Skin of body (tissue), 3 donors: ENCODE measurements at places on chromosomes 3 and 15.

DNA sequence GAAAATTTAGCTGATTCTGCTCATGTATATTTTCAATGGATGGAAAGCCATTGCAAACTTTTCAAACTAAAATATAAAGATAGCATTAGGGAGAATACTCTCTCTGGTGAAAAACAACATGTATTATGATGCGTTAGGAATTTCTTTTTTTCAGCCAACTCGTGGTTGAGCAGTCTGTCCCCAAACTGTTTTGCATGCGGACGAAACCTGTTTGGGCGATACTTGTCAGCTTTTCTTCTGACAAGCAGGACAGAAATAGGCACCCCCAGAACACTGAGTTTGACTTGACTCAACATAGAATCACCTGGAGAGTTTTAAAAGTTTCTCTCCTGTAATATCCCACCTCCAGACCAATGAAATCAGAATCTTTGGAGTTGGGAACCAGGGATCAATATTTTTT lies 417.5 kb upstream of the TPRG1 start:
- DNase-seq, result no peak

DNA sequence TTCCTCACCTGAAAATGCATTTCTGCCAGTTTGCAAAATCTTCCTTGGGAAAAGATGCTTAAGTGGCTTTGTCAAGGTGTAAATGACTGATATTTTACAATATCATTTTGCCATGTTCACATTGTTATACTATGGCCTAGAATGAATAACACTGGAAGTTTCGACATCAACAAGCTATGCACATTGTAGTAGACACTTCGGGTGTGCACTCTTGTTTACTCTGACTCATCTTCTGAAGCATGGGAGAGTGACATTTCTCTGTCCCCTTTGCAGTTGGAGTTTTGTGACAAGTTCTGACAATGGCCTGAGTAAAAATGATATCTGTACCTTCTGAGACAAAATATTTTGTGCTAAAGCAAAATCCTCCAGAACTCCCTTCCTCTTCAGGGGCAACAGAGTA lies 567.0 kb upstream of the RGMA start:
- no peak for DNase-seq

DNA sequence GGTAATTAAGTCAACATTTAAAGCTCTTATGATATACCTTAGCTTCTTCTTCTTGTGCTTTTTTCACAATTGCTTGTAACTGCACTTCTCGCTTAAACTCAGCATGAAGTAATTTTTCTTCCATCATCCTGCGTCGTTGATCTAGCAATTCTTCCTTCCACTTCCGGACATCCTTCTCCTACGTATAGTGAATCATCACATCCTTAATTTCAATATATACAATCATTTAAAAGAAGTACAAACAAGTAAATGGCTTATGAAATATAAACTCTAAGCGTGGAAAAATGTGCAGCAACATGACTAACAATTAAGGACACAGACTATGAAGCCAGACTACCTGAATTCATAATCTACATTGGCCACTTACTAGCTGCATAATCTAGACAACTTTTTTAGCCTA lies 151.4 kb downstream of the SCAPER start:
- no peak for DNase-seq

DNA sequence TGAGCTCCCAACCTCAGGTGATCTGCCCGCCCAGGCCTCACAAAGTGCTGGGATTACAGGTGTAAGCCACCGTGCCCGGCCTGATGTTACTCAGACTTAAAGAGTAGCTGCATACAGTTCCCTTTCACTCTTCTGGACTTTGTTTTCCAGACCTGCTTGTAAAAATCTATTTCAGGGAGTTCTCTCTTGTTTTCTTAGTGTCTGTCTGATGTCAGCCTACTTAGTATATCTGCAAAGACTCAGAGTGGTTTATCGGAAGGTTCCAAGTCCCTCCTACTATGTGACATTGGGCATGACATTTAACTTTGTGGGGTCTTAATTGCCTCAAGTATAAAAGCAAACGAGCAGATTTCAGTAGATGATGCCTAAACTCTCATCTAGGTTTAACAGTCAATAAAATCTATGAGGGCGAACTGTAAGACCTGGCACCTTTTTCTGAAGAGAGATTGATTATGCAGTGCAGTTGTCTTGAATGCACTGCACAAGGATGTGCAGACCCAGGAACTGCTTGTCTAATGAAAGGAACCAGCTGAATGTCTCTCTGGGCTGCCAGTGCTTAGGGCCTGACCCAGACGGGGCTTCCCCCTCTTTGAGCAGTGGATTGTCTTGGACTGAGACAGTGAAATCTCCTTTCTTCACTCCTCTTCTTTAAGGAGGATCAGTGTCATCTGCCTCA lies 301.4 kb downstream of the PTPRG start:
- DNase-seq, result no peak

DNA sequence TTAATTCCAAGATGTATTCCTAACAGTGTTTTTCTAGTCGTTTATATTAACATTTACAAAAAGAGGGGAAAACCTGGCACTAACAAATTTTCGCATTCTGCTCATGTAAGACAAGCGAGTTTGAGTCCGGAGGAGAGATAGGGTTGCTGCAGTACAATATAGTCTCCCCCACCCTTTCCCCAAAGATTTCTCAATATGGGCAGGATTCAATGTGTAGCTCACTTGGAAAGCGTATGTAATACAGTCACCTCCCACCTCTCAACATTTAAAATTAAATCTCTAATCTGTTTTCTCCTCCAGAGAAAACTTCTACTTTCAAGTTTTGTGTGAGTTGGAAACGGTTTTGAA lies 57.9 kb downstream of the CMSS1 start:
- peak; percentile 84 for DNase-seq

- DNase-seq, result peak; percentile 26
Measured at GRCh38 chr3:172154768-172155664, 115.6 kb downstream of the FNDC3B start.

GRCh38 chr3:113153499-113154107 lies 57.8 kb upstream of the BOC start:
- no peak for DNase-seq

DNA sequence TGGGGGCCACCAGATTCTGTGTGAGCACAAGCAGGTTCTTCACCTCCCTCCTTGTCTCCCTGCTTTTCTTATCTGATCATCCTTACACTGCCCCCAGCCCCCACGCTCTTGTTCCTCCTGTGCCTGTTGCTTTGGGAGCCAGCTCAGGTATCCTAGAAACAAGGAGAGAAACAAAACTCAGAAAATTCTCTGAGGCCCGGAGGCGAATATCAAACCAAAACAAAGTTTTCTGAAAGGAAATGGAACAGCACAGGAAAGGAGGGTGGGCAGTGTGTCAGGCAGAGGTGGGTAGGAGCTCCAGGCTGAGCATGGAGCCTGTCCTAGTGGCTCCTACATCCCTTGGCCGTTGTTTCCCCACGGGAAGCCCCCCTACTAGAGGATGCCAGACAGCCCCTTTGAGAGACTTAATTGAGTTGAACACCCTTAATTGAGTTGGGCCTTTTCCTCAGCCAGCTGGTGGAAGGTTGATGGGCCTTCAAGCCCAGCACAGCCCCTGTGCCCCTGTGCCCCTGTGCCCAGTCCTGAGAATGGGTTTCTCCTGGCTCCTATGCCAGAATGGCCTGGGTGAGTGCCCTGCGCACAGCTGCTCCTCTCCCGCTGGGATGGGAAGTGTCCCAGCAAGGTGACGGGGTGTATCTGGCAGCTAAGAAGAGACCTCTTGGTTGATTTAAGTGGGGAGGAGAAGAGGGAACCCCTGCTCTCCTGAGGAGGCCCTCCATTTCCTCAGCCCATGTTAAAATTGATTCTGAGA lies 22.8 kb upstream of the JMJD7 start:
- DNase-seq, result no peak

DNA sequence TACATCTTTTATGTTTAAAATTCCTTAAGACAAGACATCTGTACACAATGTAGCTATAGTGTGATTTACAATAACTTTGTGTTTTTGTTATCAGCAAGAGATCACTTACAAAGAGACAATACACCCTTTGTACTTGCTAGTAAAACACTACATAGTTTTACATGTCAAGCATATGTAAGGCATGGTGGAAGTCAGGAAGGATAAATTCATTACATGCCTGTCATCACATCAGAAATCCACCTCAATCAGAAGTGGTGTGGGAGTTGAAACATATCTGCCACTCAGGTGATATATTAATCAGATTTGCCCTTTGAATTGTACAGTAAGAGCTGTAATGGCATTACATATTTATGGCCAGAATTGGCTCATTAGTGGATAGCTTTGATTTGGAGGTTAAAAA lies 95.5 kb downstream of the MBNL1 start:
- no peak for DNase-seq

DNA sequence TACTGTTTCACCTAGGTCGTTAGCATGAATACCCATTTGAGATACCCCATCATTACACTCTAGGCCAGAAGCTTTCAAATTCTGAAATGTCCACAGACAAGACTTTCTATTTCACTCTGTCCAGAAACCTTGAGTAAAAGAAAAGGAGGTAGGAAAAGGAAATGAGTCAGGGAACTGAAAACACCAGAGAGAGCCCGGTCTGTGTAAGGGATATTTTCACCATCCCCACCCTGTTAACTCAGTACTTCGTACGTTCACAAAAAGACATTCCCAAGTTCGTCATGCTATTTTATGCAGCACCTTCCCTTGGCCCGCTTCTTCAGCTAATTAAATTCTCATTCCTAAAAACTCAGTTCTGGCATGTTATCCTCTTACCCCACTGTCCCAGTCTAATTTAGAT lies 89.4 kb upstream of the SOX2 start:
- DNase-seq, result no peak

GRCh38 chr3:53164911-53165310 lies 3.9 kb downstream of the PRKCD start:
- no peak for DNase-seq

- no peak for DNase-seq
Measured at GRCh38 chr15:40439960-40440742, 602 bp upstream of the BAHD1 start.

DNA sequence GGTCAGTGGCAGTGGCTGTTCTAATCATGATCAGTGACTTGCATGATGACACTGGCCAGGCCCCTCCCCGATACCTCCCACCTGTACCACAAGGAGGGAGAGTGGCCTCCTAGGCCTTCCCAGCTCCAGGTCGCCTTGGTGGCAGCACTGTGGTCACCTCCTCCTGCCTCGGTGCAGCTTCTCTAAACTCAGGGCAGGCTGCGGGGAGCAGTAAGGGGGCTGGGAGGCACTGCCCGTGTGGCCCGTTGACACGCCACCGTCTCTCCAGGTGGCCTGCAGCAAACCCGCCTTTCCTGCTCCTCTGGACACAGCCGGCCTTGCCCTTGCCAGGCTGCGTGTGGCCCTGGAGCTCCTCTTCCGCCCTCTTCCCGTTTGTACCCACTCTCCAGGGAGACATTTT lies 184.1 kb downstream of the XXYLT1 start:
- no peak for DNase-seq

DNA sequence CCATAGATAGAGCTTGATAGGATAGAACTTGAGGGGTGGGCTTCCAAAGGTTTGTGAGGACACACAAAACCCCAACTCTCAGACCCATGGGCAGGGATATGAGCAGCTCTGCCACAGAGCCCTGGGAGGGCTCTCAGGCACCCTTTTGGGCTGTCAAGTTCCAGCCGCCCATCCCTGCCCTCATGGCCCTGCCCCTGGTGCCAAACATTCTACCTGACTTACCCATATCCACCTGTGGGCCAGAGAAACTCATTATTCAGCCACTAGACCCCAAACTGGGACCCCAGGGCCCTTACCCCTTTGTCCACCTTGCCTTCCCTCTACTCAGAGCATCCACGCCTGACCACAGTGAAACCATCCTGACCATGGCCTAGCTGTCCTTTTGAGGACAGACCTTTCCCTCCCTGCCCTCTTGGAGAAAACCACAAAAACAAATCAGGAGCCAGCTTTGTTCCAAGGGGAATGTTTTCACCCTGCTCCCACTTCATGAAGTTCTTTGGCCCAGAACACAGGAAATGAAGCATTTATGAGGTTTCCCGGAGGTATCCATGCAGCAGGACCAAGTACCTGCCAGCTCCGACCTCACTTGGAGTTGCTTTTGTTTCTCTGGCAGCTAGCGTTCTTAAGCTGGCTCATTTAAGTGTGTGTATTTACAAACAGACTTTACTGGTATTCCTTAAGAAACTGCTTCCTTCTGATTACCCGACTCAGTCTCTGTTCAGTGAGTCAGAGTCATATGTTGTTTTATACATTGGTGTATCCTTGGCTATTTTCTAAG lies 34.2 kb upstream of the GALNT15 start:
- DNase-seq, result no peak

- no peak for DNase-seq
Measured at GRCh38 chr3:49004352-49005302, 2.6 kb upstream of the WDR6 start.

- DNase-seq, result no peak
Measured at GRCh38 chr15:75720787-75721479, 8.3 kb upstream of the CSPG4 start.

- no peak for DNase-seq
Measured at GRCh38 chr15:56877255-56877970, 41.0 kb upstream of the TCF12 start.

DNA sequence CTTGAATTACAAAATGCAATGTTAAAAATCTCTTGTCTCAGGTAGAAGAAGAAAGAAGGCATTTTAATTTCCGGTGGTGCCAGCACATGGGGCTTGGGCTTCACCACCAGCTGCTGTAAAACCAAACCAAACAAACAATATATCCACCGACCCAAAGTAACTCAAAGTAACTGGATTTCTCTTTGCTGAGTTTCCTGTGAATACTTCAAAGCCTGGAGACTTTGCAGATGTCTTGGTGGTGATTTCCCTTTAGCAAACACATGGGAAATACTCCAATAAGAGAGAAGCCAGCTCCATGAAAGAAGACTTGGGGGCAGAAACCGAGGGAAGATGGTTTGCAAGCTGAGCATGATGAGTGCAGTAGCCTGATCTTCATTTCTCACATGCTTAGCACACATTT lies 62.6 kb downstream of the EIF4E3 start:
- no peak for DNase-seq

- DNase-seq, result no peak
Measured at GRCh38 chr3:58462829-58463180, 29.1 kb upstream of the KCTD6 start.

- peak; percentile 15 for DNase-seq
Measured at GRCh38 chr3:126684218-126684751, 19.8 kb upstream of the CHCHD6 start.

DNA sequence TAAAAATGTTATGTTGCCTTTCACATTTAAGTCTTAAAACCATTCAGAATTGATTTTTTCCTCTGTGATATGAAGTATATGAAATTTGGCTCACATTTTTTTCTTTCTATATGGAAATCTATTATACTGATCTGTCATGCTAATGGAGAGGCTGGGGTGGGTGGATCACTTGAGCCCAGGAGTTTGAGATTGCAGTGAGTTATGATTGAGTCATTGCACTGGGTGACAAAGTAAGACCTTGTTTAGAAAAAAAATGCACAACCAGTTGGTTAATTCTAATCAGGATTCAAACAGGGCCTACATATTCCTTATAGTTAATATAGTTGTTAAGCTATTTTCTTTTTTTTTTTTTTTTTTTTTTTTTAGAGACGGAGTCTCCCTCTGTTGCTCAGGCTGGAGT lies 230.5 kb downstream of the MFSD1 start:
- DNase-seq, result no peak

GRCh38 chr3:180433152-180433551 lies 168.8 kb upstream of the TTC14 start:
- no peak for DNase-seq

- DNase-seq, result no peak
Measured at GRCh38 chr15:64749999-64750657, 25.3 kb downstream of the RBPMS2 start.
